ENCODE measurements at places on chromosomes 2 and 18. TPM values are rescaled to one million over a fixed set of nuclear protein-coding genes. Genes with fewer than 3 reads are reported as not detected.

GALR1 gene
- not detected for total RNA-seq

IL36A gene
- total RNA-seq, result not detected

ARHGAP25 gene
- not detected for total RNA-seq

FEV gene
- not detected for total RNA-seq

SMYD1 gene
- not detected for total RNA-seq

CFAP221 gene
- not detected for total RNA-seq

DNA sequence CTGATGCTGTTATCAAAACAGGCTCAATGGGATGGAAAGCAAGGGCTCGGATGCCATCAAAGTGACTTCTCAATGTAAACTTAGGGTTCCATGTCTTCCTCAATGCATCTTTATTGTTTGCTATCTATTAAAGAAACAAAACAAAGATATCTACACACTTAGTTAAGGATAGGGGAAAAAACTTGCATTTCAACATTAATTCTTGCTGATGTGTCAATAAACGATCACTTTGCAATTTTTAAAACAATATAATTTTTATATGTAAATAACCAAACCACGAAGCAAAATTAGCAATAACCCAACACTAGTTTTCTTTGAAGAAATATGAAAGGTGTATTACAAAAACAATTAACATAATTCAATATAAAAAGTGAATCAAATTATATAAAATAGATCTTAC, 96.7 kb downstream of the STRN start:
- no peak for DNase-seq

DNA sequence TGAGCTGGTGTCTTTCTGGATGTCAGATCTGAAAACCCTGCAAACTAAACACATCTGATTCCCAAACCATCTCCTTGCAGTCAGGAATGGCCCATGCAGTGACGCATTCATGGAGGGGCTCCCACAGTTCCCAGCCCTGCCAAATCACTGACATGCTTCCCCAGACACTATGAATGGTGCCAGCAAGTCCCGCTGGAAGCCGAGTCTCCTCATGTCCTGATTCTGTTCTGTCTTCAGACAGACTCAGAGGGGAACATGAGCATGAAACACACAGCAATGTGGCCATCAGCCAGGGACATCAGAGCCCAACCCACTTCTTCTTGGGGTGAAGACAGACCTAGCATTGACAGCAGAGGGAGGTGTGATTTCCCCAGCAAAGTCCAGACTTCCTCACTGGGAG, 83.7 kb downstream of the TTC32 start:
- DNase-seq, result no peak

DNA sequence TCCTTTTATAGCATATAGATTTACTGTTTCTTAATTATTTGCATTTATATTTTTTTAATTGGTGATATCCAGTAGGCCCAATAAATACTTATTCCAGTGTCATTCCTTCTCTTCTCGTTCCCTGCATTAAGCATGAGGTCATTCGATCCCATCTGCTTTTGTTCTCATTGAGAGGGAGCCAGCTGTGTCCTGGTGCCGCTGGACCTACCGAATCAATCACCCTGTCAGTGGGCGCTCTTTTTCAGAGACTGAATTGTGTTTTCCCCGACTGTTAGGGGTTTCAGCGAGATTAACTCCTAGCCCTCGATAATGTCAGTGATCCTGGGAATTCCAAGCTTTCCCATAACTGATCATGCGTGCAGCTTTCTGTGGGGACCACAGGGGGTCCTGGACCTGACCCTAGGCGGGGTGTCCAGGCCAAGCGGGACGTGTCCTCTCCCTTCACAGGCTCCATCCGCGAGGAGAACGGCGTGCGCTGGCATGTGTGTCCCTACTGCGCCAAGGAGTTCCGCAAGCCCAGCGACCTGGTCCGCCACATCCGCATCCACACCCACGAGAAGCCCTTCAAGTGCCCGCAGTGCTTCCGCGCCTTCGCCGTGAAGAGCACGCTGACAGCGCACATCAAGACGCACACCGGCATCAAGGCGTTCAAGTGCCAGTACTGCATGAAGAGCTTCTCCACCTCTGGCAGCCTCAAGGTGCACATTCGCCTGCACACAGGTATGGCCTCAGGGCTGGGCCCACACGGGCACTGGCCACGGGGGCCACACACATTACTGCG, 72.4 kb downstream of the ZNF236 start:
- DNase-seq, result no peak

GRCh38 chr2:217935235-217935879, 67.4 kb downstream of the TNS1 start:
- no peak for DNase-seq

GRCh38 chr2:168396131-168396530, 59.9 kb upstream of the CERS6 start:
- DNase-seq, result no peak

- DNase-seq, result no peak
Observed at GRCh38 chr2:174632841-174633622, 35.4 kb upstream of the WIPF1 start.

GRCh38 chr2:237257471-237257951, 156.5 kb downstream of the COL6A3 start:
- DNase-seq, result no peak

- no peak for DNase-seq
Observed at GRCh38 chr2:240718896-240719490, 27.3 kb downstream of the AQP12A start.

DNA sequence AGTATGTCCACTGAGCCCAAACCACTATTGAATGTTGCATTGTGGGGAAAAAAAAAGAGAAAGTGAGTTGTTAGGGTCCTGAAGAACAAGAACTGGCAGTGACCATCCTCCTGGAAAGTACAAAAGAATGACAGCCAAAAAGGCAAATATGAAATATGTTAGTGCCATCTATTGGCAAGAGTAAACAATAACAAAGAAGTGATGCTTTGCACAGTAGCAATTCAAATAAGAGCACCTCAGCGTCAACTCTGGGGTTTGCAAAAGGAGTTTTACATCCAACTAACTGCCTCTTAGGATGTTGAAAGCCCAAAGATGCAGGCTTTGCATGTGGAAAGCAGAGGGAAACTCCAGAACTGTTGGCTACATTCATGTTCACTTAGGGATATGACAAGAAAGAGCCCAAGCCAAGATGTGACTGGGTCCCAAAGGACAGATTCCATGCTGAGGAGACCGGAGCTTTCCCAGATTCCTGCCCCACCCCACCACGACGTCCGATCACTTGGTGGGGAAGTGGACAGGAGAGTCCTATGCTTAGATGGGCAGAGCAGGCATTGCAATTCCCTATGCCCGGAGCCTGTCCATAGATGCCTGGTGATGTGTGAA, 15.6 kb downstream of the TRABD2A start:
- no peak for DNase-seq

- no peak for DNase-seq
Observed at GRCh38 chr18:24386681-24387080, 10.9 kb downstream of the OSBPL1A start.

GRCh38 chr2:56688661-56689060, 504.9 kb downstream of the CCDC85A start:
- DNase-seq, result no peak

Measured in HepG2 (cell line).